Prostate gland (tissue), 2 donors: ENCODE measurements at places on chromosomes 3 and 15. TPM values are rescaled to one million over a fixed set of nuclear protein-coding genes. Genes with fewer than 3 reads are reported as not detected.

- H3K27me3 ChIP-seq: no peaks in the 10 kb centered on the region
- no peaks in the 10 kb centered on the region for H3K4me1 ChIP-seq
- peak; percentile 24 for DNase-seq
- H3K36me3 ChIP-seq: no peaks in the 10 kb centered on the region
These were observed 482.7 kb upstream of the ADAMTS9 start for GRCh38 chr3:65170390-65171042.

GRCh38 chr3:9866639-9867038, 13.4 kb downstream of the CIDEC start:
- H3K27me3 ChIP-seq: no peaks in the 10 kb centered on the region
- H3K4me1 ChIP-seq: no peaks in the 10 kb centered on the region
- H3K4me3 ChIP-seq: no peak overlapping the region

DNA sequence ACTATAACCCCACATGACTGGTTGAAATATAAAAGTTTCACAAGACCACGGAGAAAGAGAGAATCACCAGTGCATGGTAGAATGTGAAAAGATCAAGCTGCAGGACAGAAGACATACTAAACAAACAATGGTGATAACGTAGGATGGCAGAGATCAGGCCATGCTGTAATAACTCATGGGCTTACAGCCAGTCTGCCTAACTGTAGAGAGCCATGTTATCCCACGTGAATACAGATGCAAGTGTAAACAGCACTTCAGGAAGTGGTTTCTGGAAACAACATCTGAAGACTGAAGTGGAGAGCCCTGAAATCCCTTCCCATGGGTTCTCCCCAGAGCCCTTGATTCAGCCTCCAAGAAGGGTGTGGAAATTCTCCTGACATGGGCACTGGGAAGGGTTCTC, 103.2 kb upstream of the SLCO2A1 start:
- no peaks in the 10 kb centered on the region for H3K4me1 ChIP-seq
- DNase-seq: no peak
- no peak overlapping the region for H3K4me3 ChIP-seq
- H3K27ac ChIP-seq: no peak overlapping the region
- no peaks in the 10 kb centered on the region for H3K36me3 ChIP-seq

DNA sequence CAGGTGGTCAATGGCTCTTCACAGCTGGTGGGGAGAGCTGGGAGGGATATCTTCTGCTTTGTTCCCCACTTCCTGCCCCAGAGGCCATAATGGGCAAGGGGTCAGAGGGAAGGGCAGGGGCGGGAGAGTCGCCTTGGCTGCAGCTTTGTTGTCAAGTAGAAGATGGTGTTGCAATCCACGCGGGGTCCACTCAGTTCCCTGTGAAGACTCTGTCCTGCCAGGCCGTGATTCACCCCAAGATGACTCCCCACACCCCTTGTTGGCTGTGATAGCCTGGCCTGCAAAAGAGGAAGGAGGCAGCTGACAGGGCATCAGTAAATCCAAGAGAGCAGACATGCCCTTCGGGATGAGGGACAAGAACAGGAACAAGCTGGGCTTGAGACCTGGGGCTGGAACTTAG, 6.9 kb downstream of the GALNT15 start:
- no peaks in the 10 kb centered on the region for H3K27me3 ChIP-seq
- no peak for DNase-seq
- H3K4me3 ChIP-seq: no peak overlapping the region
- H3K4me1 ChIP-seq: no peaks in the 10 kb centered on the region
- H3K27ac ChIP-seq: no peak overlapping the region

GRCh38 chr15:48191574-48192225, at the start of gene CTXN2:
Gene CTXN2, plus strand, starts transcription at chr15:48191665. Its CDS starts 9,636 bp downstream, at chr15:48201301.
- H3K27me3 ChIP-seq: no peaks in the 10 kb centered on the region
- no peaks in the 10 kb centered on the region for H3K36me3 ChIP-seq
- no peak for DNase-seq
- H3K27ac ChIP-seq: no peak within 1 kb of the TSS
- H3K4me3 ChIP-seq: no peak within 1 kb of the TSS

DNA sequence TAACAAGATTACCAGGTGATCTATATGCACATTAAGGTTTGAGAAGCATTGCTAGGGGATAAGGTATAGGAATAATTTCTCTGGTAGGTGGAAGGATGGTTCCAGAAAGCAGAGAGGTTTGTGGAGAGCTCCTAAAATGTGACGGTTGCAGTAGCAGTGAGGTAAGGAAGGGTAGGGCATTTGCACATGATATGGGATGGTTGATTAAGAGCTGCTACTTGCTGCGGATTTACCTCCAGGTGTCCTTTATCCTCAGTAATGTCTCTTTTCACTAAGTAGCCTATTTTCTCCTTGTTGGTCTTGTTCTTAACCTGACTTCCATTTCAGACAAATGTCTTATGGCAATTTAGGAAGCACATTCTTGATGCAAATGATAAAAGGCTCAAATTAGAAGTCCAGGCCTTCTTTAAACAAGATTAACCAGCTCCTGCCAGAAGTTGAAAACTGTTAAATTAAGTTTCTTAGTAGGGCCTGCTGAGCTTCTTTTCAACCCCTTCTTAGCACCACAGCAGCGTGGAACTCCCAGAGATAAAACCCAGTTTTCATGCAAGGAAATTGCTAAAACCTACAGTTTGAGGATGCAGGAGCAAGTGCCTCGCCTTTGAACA, 231.1 kb upstream of the GADL1 start:
- no peaks in the 10 kb centered on the region for H3K36me3 ChIP-seq
- no peaks in the 10 kb centered on the region for H3K4me1 ChIP-seq
- H3K4me3 ChIP-seq: no peak overlapping the region
- H3K27me3 ChIP-seq: no peaks in the 10 kb centered on the region
- no peak overlapping the region for H3K27ac ChIP-seq

GRCh38 chr3:38992117-38992760, 59.5 kb downstream of the SCN11A start:
- H3K27ac ChIP-seq: no peak overlapping the region
- DNase-seq: no peak
- no peaks in the 10 kb centered on the region for H3K4me1 ChIP-seq
- H3K4me3 ChIP-seq: no peak overlapping the region
- H3K36me3 ChIP-seq: no peaks in the 10 kb centered on the region
- peaks cover 2% of the 10 kb centered on the region for H3K27me3 ChIP-seq

GRCh38 chr3:95048564-95048963, 985.7 kb downstream of the NSUN3 start:
- DNase-seq: no peak
- no peak overlapping the region for H3K4me3 ChIP-seq
- H3K4me1 ChIP-seq: no peaks in the 10 kb centered on the region
- no peak overlapping the region for H3K27ac ChIP-seq

DNA sequence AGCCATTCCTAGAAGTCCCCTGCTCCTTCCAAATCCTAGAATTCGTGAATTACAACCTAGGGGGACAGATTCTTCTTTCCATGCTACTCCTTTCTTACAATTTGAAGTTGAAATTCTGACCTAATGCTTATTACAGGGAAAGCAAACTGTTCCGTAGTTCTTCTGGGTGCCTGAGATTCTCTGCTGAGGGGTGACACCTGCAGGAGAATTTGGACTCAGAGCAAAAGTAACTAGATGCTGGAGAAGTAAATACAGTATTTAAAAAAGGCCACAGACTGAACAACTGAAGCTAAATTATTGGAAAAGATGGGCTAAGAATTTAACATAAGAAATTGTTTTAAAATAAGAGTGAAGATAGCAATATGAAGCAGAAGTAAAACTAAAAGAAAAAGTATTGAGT, 37.9 kb downstream of the ACAD9 start:
- DNase-seq: no peak
- no peak overlapping the region for H3K4me3 ChIP-seq
- no peaks in the 10 kb centered on the region for H3K27me3 ChIP-seq
- H3K4me1 ChIP-seq: no peaks in the 10 kb centered on the region
- no peak overlapping the region for H3K27ac ChIP-seq

DNA sequence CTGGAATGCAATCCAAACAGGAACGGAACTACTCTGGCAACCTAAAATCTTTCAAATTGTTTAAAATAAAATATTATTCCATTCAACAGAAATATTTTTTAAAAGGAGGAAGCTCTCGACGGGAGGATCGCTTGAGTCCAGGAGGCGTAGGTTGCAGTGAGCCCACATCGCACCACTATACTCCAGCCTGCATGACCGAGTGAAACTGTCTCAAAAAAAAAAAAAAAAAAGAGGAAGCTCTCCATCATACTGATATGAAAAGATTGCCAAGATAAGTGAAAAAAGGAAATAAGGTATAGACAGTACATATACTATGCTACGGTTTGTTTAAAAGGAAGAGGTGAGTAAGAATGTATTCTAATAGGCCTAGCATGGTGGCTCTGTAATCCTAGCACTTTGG, 3.6 kb downstream of the RAD18 start:
- DNase-seq: no peak
- H3K27me3 ChIP-seq: no peaks in the 10 kb centered on the region
- H3K27ac ChIP-seq: no peak overlapping the region
- H3K4me1 ChIP-seq: peaks cover 9% of the 10 kb centered on the region

- H3K27me3 ChIP-seq: no peaks in the 10 kb centered on the region
- no peak overlapping the region for H3K4me3 ChIP-seq
- H3K36me3 ChIP-seq: no peaks in the 10 kb centered on the region
- DNase-seq: no peak
- no peak overlapping the region for H3K27ac ChIP-seq
These were observed 9.3 kb upstream of the LRRC31 start for GRCh38 chr3:169879013-169879557.

DNA sequence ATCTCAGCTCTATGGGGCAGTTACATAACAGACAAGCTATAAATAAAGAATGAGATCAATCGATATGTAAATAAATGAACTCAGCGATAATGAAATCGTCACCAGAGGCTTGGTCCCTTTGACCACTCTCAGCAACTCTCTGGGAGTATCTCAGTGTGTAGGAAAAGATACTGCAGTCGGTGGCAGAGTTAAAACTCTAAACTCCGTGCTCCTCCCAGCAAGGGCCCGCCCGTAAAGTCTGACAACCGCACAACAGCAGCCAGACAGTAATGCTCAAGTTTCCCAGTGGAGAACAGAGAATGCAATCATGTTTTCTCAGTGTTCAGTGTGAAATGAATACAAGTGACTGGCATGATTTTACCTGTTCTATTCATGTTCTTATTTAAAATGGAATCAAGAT, 28.3 kb upstream of the IGF1R start:
- H3K27ac ChIP-seq: no peak overlapping the region
- H3K36me3 ChIP-seq: no peaks in the 10 kb centered on the region
- no peak for DNase-seq
- H3K4me3 ChIP-seq: no peak overlapping the region
- H3K27me3 ChIP-seq: no peaks in the 10 kb centered on the region
- H3K4me1 ChIP-seq: no peaks in the 10 kb centered on the region

DNA sequence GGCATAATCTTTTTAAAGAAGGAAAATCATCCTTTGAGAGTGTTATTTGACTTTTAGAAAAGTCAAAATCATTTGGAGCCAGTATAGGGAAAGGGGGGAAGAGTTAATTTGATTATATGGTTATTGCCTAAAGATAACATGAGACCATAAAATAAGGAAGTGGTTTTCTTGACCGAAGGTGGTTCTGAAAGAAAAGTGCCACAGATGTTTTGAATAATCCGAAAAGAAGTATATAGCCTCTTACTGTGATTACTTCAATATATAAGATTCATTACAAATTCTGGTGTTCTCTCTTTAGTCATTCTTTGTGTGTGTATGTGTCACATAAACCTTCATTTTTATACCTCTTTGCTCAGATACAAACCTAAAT, 1.1 kb downstream of the DNAJB11 start:
- H3K4me1 ChIP-seq: peaks cover 3% of the 10 kb centered on the region
- no peak for DNase-seq
- H3K4me3 ChIP-seq: peak overlapping the region; percentile 76

DNA sequence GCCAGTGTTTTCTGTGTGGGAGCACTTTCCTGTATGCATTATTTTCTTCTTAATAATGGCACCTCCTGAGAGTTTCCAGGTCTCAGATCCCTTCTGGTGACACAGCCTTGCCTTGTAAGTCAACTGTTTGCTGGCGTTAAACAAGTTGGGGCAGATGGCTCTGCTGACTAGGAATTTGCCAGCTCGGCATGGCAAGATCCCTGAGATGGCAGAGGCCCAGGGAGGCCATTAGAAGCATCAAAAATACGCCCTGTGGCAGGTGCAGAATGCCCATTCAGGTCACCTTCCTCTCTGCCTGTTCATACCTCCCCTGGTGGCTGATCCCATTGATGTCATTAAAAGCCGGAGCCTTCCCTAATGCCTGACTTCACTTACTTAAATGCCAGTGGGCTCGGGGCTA, 320.9 kb upstream of the CTDSPL start:
- peak; percentile 74 for DNase-seq
- H3K4me3 ChIP-seq: no peak overlapping the region

DNA sequence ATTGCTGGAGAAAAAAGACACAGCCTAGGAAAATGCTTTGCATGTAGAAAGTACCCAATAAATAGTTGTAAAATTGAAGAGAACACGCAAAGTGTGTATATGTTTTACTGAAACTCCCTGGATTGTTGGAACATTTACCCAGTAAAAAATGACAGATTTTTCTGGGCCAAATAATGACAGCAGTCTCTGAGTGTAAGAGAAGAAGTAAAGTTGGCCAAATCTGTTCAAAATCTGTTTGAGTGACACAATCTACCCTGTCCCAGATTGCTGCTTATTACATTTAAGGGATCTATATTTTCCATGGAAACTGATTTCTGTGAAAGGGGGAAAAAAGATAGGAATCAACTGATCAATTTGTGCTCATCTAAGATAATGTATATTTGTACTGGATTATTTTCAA, 267.9 kb downstream of the TUSC7 start:
- H3K27me3 ChIP-seq: no peaks in the 10 kb centered on the region
- H3K4me3 ChIP-seq: no peak overlapping the region
- no peaks in the 10 kb centered on the region for H3K4me1 ChIP-seq
- DNase-seq: no peak

- H3K27ac ChIP-seq: no peak overlapping the region
These were observed 927.7 kb downstream of the ROBO2 start for GRCh38 chr3:77967621-77968020.

- H3K27me3 ChIP-seq: no peaks in the 10 kb centered on the region
- H3K4me3 ChIP-seq: no peak overlapping the region
- no peak overlapping the region for H3K27ac ChIP-seq
- DNase-seq: no peak
- H3K4me1 ChIP-seq: no peaks in the 10 kb centered on the region
These were observed 20.6 kb upstream of the KNG1 start for GRCh38 chr3:186696522-186696921.

- no peaks in the 10 kb centered on the region for H3K27me3 ChIP-seq
- no peaks in the 10 kb centered on the region for H3K4me1 ChIP-seq
- peak; percentile 2 for DNase-seq
- H3K4me3 ChIP-seq: no peak overlapping the region
- no peak overlapping the region for H3K27ac ChIP-seq
These were observed 222.5 kb downstream of the SNRPN start for GRCh38 chr15:25176991-25177954.

DNA sequence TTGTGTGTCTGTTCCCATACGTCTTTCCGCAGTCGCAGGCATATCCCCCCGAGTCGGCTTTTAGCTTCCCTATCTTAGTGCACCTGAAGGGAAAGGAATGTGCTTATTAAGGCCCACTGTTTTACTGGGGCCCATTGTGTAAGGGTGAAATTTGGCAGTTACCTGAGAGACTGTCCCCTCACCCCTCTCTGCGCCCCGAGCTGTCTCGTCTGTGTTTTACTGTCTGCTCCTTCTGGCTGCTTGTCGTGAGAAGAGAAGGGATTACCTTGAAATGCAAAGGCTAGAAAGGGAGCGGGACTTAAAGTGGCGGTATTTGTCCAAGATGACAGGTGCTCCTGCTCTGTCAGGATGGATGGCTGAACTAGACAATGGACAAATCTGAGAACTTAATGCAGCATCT, 233.0 kb upstream of the POU1F1 start:
- DNase-seq: no peak
- no peak overlapping the region for H3K4me3 ChIP-seq
- no peaks in the 10 kb centered on the region for H3K36me3 ChIP-seq
- H3K4me1 ChIP-seq: no peaks in the 10 kb centered on the region
- H3K27me3 ChIP-seq: no peaks in the 10 kb centered on the region

CHDH gene
- 43.9 TPM for total RNA-seq

OSTN gene
- total RNA-seq: 0.09 TPM

CTXND1 gene
- total RNA-seq: 0.96 TPM

HIGD2B gene
- total RNA-seq: 0.51 TPM

ETV5 gene
- 17.6 TPM for total RNA-seq
